Osteoblast (primary cell): ENCODE measurements at places on chromosomes 13 and 19. TPM values are rescaled to one million over a fixed set of nuclear protein-coding genes. Genes with fewer than 3 reads are reported as not detected.

DNA sequence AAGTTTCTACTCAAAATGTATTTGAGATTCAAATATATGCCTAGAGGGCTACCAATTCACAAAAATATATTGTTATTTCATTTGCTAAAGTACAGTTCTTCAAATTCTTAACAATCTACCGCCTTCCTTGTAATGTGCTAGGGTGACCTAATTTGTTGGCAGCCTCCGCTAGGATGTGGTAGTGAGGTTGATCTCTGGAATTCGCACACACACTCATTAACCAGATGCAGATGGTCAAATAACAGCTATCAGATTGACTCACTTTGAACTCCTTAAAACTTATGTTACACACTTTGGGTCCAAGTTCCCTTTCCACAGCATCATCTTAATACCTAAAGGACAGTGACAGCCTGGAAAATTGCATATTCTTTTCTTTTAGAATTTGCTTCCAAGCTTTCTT, 367.3 kb downstream of the DCT start:
- DNase-seq, result no peak

- DNase-seq, result no peak
Observed at GRCh38 chr13:62093984-62094780, 678.5 kb upstream of the PCDH20 start.

- peak; percentile 42 for DNase-seq
Observed at GRCh38 chr19:50323782-50324133, 5.4 kb downstream of the KCNC3 start.

DNA sequence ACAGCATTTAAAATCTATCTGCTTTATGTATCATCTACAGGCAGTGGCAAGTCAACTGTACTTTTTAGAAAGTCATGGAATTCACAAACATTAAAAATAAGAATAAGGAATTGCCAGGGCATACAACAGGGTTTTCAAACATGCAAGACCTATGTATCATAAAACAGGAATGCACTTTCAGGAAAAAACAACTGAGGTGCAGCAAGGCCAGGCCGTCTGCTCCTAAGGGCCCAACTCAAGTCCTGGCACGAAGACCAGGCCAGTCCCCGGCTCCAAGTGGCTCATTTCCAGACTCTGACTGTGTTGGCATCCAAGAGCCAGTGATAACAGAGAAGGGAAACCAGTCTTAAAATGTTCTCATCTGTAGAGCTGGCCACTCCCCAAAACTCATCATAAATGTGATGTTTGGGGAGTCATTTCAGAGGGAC, 7.1 kb downstream of the RFX2 start:
- DNase-seq, result peak; percentile 95

KCTD15 gene
- total RNA-seq, result 39.5 and 55.7 TPM in 2 replicates

WASF3 gene
- total RNA-seq, result 23.5 and 34.2 TPM in 2 replicates

DNA sequence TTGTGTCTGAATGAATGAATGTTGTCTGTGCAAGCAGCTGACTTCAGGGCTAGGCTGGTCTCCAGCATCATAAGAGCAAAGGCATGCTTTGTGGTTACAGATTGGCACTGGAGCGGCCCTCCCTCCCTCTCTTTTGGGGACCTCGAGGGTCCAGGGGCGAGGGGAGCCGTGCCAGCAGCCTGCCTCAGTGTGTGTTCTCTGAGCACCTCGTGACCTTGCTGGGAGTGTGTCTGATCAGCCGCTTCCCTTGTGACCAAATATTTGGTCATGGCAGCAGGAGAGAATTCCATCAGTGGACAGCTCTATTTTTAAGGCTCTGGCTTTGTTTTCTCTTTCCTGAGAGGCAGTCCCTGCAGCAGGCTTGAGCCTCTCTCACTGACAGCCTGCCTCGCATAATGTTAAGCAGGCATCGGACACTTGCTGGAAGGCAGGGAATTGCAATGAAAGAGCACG, 329.7 kb downstream of the UQCRFS1 start:
- no peak for DNase-seq

DNA sequence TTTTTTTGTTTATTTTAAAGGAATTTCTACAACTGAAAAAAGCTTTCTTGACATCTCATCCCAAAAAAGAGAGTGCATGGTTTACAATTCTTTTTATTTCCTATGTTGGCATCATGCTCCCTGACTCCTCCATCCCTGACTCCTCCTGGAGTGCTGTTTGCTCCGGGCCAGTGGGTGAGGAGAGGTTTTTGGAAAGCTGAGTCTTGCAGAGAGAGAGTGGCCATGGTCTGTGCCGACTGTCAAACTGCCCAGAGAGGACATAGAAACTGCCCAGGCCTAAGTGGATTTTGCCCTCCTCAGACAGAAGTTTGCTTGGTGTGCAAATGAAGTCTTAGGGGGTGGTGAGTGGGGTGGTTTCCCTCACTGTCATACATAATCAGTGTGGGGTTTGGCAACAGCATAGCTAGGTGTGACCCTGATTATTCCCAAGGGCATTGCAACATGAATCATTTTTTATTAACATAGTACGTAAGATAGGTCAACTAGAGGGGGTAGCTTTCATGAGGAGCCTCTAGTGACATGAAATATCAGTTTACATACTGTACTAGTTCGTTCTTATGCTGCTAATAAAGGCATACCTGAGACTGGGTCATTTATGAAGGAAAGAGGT, 179.8 kb upstream of the UBL3 start:
- no peak for DNase-seq

- no peak for DNase-seq
Observed at GRCh38 chr13:69243366-69243765, 864.3 kb upstream of the ATXN8OS start.

- DNase-seq, result no peak
Observed at GRCh38 chr13:75798353-75799255, 162.5 kb downstream of the LMO7 start.

SYNE4 gene
- total RNA-seq, result under 0.01 TPM in 1 of 2 replicates, not detected in the other

- peak; percentile 27 for DNase-seq
Observed at GRCh38 chr19:54002495-54003315, 11.3 kb downstream of the CACNG6 start.

DNA sequence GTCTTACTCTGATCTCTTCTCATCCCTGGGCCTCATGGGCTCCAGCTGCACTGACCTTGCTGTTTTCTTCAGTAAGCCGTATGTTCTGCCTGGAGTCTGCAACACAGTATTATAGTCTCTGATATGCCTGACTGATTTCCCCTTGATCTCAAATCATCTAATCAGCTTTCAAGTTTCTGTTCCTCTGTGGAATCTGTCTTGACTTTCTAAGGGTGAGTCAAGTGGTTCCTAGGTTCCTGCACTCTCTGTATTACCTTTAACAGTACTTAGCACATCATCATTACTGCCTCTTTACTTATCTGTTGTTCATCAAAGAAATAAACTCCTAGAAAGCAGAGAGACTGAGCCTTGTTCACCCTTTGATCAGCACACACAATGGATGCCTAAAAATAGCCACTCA, 350.7 kb downstream of the LMO7 start:
- no peak for DNase-seq

DNA sequence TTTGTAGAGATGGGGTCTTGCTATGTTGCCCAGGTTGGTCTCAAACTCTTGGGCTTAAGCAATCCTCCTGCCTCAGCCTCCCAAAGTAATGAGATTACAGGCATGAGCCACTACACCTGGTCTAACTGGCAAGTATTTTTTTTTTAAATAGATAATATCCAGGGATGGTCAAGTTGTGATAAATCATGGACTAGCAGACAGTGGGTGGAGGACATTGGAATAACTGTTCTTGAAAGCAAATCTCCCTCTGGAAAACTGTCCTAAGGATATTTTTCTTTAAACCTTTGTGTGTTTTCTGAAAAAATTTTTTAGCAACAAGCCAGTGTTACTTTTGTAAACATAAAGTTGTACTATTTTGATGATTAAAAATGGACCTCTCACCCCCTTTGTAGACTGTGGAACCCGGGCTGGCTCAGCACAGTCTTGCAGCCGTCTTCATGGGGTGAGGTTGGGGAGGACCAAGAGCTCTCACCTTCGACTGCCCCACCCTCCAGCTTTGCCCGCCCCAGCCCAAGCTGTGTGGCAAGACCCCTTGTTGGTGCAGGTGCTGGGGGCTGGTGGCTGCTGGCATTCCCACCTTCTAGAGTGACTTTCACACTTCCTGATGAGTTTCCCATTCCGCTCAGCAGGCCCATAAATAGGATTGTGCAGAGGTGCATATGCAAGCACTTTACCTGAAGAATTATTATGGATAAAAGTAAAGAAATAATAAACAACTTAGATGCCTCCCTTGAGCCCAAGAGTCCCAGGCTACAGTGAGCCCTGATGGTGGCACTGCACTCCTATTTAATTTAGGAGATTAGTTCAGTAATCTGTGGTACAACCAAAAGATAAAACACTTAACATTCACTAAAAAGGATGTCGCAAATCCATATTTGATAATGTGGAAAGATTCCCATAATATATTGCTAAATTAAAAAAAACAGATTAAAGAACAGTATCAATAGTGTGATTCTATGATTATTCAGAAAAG, 107.3 kb downstream of the GADD45B start:
- DNase-seq, result no peak

APOC4 gene
- total RNA-seq, result not detected in 2 replicates

DNA sequence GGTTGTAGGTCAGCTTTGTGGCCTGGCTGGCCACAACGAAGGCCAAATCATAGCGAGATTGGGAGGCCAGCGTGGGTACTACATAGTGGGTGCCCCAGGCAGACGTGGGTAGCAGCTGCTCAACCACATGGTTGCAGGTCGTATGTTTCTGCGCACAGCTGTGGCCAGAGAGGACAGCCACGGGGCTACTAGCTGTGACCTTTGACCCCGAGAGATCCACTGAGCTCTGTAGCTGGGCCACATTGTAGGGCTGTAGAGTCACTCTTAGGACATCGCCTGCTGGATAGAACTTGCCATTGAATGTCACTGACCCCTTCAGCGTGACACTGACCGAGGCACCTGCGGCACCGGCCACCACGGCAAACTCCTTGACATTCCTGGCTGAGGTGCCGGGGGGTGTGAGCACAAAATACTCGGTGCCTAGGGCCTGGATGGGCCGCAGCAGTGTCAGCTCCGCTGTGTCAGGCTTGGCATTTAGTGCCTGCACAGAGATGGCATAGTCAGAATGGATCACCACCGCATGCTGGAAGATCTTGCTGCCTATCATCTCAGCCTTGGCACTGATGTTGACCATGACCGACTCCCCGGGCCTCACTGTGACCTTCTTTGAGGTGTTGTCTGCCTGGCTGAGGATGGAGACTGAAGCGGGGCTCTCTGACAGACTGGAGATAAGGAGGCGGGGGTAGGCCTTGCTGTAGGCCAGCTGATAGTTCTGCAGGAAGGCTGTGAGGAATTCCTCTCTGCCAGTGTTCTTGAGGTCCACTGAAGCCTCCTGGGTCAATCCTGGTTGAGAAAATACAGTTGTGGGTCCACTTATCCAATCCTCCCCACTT, 6.7 kb downstream of the FCGBP start:
- peak; percentile 22 for DNase-seq

SHFL gene
- total RNA-seq, result 20.6 and 22.4 TPM in 2 replicates

CLDND2 gene
- not detected in 2 replicates for total RNA-seq

SELENOV gene
- not detected in 2 replicates for total RNA-seq

ADPRHL1 gene
- 3.8 and 5.1 TPM in 2 replicates for total RNA-seq

TMEM255B gene
- 1.8 and 2.9 TPM in 2 replicates for total RNA-seq

GRCh38 chr13:42967660-42968059, 24.4 kb downstream of the EPSTI1 start:
- DNase-seq, result no peak

TTC9B gene
- total RNA-seq, result not detected in 2 replicates

DNA sequence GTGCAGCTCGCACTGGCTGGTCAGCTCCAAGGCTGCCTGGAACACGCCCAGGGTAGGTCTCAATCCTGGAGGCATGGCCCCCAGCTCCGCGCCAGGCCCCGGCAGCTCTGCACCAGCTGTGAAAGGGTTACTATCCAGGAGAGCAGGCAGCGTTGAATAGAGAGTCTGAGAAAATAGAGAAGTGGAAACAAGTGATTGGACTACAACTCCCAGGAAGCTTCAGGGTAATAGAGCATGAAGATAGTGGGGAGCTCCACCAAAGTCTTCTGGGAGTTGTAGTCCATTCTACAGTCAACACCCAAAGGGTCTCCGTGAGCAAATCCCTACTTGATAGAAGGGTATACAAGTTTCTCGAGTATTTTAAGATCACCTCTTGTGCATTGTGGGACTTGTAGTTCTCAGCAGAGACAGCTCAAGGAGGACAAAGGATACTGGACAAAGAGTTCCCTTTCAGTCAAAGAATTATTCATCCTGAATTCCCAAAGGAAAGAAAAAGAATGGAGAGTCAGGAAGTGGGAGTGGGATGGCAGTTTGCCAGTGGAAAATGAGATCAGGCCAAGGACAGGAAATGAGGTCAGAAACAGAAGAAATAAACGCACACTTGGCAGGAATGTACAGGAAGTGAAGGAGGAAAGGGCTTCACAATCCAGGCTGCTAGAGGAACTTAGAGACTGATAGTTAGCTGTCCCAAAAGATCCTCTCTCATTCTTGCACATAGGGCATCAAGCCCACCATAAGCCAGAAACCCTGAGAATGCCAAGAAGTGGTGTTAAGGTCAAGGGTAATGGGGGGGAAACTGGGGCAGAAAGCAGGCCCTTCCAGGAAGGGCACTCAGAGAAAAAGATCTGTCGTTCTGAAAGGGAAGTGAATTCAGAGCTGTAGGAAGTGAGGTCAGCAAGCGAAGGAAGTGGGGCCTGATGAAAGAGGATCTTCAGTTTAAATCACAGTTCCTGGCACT, 5.5 kb upstream of the MAMSTR start:
- peak; percentile 97 for DNase-seq

DNA sequence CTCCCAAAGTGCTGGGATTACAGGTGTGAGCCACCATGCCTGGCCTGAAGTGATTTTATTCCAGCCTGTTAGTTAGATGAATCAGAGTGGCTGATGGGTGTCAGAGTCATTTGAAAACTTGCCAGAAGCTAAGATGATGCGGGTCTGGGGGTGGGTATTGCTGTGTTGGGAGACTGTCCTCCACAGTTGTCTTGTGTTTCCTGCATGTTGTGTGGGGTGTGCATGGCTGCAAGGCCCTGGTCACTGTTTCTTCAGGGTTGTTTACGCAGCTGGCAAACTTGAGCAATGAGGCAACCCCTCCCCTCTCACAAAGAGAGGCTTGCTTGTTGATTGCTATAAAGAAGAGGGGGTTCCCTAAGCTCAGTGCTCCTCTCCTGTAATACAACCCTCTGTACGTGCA, 71.8 kb downstream of the TRPM4 start:
- DNase-seq, result no peak

- DNase-seq, result no peak
Observed at GRCh38 chr13:73372666-73373627, 314.1 kb downstream of the KLF5 start.

DNA sequence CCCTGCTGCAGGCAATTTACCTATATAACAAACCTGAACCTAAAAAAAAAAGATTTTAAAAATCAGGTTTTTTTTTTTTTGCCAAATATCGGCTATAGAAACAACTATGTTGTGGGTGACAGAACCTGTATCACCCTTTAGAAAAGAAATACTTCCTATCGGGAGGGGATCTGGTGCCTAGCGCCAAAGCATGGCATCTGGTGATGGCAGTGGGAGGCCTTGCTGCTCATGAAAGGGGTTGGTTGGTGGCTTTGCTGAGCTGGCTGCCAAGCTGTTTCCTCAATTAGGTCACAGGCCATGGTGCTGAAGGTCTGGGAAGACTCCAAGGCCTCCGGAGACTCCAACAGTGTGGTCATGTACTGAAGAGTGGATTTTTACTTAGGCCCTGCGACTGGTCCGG, 328.5 kb downstream of the KLF5 start:
- DNase-seq, result peak; percentile 53

DOCK9 gene
- 29.8 and 44.5 TPM in 2 replicates for total RNA-seq
